ENCODE measurements at places on chromosomes 13 and 19.
A peak's percentile ranks its signal among the peaks of the same experiment; 100 is the strongest.

GRCh38 chr13:19658831-19659230 is 25.4 kb downstream of the MPHOSPH8 start:
- DNase-seq: no peak

DNA sequence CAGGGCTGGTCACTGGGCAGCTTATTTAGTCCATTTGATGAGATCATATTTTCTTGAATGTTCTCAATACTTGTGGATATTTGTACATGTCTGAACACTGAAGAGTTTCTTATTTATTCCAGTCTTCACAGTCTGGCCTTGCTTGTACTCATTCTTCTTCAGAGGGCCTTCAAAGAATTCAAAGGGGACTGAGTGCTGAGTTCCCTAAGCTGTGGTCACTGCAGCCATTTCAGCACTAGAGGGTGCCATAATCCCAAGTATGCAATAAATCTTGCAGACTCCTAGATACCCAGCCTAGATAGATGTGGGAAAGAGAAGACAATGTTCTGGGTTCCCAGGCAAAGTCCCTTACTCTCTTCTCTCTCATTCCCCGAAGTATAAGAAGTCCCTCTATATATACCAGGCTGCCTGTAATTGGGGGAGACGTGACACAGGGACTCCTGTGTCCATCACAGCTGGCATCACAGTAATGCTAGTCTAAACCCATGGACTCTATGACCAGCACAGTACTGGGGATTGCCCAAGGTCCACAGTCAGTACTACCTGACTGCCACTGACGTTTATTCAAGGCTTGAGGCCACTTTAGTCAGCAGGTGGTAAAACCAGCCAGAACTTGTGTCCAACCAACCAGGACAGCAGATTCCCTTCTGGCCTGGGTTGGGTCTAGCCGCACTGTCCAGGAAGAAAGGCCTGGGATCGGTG is 8.9 kb upstream of the VN1R1 start:
- no peak for DNase-seq

GRCh38 chr13:98664047-98664446 is 87.1 kb upstream of the STK24 start:
- DNase-seq: peak; percentile 26

DNA sequence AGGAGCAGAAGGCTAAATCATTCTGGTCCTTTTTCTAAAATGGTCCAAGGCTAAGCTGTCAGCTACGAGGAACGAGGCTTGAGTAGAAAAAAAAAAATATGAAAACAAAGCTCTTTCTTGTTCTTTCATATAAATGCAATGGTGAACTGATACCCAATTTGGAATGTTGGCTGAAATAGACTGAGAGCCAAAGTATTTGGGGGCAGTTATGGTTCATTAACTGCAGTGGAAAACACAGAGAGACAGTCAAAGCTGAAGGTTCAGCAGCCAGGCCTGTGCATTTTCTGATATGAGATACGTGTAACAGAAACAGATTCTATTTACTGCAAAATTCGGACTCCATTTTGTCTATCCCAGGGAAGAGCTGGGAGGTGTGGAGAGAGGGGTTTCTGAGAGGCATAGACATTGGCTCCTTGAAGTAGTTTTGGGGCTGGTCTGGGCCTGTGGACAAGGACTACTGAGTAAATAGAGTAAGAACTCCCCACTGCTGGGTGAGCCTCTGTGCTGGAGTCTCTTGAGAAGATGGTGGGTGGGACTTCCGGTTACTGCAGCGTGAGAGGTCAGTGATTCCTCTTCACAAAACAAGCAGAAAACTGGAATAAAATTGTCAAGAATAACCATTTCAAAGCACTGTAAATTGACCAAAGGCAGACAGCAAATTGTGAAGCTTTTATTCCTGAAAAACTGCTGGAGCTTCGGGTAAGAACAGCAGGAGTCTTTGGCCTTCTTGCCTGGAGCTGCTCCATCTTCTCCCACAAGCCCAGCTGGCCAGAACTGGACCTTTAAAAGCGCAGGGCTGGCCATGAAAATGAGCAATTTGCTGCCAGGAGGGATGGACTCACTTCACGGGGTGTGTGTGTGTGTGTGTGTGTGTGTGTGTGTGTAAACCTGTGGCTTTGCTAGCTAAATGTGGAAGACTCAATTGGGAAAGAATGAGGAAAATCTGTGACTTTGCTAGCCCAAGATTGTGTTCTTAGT is 43.1 kb upstream of the CNMD start:
- no peak for DNase-seq

DNA sequence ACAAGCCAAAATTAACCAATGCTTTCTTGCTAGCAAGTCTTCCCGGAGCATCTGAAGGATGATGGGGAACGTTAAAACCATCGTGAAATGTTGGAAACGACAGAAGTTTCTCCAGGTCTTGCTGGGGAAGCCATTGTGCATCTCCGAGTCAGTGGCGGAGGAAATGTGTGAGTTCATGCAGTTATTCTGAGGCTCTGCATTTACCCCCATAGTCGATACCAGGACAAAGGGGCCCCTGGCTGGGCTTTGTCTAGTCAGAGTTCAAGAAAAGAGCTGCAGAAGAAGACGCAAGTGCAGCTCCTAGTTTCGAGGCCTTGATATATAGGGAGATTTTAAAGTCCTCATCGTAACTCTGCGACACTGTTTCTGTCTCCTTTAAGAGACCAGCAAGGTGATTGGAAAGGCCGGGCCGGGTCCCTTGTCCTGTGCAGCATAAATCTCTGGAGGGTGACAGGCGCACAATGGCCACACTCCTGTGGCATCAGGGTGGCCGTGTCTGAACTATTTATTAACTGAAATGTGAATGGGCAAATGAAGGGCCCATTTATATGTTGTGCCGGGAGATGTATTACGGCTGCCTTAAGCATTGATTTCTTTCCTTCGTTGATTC is 172.0 kb downstream of the TEX29 start:
- DNase-seq: no peak

DNA sequence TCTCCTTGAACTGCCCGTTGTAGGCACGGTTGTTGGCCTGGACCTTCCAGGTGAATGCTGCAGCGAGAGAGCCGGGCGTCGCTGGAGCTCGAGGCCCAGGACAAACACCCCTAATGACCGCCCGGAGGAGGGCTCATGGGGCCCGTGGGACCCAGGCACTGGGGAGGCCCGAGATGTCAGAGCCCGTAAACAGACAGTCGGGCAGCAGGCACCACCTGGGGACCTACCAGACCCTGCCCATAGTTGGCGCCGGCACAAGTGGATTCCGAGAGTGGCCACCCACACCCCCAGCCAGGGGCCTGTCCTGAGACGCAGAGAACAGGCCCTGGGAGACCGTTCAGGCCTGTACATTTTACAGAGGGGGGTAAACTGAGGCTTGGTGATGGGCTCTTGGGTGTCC is 2.4 kb downstream of the ATP8B3 start:
- DNase-seq: no peak

GRCh38 chr13:33560726-33561125 is 257.2 kb upstream of the RFC3 start:
- DNase-seq: no peak
